ENCODE measurements at places on chromosomes 1 and 21.
A peak's percentile ranks its signal among the peaks of the same experiment; 100 is the strongest.

GRCh38 chr1:55287723-55288122 lies 72.6 kb upstream of the USP24 start:
- DNase-seq, result no peak

DNA sequence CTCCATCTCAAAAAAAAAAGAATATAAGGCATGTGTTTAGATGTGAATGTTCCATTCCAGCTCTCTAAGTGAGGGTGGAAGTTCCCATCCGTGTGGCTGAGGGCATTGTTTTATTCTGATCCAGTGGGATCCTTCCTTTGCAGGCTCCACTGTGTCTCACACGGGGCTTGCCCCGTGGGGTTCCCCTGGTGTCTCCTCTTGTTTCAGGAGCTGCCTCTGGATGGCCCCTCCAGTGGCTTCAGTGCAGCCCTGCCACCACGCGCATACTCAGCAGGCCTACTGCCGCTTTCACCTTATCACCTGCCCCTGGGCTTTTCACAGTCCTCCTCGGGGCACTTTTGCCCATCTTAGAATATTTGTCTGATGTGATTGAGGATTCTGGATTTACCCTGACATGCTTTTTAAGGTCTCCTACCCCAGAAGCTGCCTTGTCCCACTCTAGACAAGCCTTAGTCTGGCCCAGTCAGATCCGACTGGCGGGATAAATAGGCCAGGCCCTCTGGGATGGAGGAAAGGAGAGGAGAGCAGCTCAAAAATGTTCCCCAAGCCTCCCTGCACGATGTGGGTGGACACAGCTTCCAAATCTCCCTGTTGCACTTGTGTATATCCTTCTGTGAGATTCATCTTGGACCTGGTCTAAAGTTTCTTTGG lies 55.2 kb downstream of the FAM163A start:
- DNase-seq, result no peak

GRCh38 chr1:40753142-40753882 lies 30.3 kb upstream of the KCNQ4 start:
- DNase-seq, result no peak

DNA sequence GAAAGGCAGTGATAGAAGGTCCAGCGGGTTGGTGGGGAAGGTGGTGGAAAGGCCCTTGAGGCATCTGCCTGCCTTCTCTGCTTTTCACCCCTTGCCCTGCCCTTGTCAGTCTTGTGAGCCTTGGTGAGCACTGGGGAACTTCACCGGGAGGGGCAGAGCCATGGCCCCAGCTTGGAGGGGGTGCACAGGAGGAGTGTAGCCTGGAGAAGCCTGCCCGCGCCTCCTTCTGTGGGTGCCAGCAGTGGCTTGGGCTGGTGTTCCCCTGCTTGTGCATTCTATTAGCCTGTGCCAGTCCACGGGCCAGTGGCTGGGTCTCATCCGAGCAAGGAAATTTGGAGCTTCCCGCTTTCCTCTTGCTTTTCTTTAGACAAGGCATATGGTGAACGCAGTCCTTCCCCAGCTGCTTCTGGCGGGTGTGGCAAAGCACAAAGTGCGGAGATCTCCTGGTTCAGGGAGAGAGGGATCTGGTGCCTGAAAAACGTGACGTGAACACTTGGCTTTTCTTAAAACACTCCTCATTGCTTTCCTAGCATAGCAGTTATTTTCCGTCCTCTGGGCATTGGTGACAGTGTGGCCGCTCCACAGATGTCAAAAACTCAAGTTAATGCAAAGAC lies 10.6 kb upstream of the B3GALT5 start:
- DNase-seq, result no peak

DNA sequence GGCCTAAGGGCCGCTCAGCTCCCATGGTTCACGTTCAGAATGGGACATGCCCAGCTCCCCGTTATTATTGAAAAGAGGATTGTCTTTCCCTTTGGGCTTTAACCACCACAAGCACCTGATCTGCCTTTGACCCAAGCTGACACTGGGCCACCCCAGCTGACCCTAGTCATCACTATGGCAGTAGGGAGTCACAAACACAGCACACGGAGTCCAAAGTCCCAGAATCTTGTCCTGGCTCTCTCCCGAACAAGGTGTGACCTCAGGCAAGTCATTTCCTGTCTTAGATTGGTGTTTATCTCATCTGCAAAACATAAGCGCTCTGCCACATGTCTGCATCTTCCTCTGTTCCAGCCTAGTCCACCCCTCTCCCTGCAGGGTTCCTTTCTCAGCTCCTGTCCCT lies 31.5 kb downstream of the IGFN1 start:
- DNase-seq, result no peak

DNA sequence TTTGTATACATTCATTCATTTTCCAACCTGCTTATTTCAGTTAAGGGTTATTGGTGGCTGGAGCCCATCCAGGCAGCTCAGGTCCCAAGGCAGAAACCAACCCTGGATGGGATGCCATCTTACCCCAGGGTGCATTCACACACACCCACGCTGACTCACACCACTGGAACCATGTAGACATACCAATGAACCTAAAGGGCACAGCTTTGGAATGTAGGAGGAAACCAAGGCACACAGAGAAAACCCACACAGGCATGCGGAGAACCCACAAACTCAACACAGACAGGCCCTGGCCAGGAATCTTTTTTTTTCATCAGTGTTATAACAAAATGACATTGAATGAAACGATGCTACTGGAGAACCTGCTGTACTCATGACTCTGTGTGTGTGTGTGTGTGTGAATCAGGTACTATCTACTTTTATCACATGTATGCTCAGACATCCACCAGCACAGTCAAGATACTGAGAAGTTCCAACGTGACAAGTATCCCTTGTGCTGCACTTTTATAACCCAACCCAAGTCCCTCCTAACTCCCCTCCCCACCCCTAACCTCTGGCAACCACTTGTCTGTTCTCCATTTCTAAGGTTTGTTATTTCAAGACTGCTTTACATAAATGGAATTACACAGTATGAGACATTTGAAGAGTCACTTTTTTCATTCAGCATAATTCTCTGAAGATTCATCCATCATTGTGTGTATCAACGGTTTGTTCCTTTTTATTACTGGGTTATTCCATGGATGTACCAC lies 286.8 kb upstream of the PLD5 start:
- no peak for DNase-seq

- DNase-seq, result no peak
These were observed 5.8 kb downstream of the SRRM1 start for GRCh38 chr1:24648919-24649318.

DNA sequence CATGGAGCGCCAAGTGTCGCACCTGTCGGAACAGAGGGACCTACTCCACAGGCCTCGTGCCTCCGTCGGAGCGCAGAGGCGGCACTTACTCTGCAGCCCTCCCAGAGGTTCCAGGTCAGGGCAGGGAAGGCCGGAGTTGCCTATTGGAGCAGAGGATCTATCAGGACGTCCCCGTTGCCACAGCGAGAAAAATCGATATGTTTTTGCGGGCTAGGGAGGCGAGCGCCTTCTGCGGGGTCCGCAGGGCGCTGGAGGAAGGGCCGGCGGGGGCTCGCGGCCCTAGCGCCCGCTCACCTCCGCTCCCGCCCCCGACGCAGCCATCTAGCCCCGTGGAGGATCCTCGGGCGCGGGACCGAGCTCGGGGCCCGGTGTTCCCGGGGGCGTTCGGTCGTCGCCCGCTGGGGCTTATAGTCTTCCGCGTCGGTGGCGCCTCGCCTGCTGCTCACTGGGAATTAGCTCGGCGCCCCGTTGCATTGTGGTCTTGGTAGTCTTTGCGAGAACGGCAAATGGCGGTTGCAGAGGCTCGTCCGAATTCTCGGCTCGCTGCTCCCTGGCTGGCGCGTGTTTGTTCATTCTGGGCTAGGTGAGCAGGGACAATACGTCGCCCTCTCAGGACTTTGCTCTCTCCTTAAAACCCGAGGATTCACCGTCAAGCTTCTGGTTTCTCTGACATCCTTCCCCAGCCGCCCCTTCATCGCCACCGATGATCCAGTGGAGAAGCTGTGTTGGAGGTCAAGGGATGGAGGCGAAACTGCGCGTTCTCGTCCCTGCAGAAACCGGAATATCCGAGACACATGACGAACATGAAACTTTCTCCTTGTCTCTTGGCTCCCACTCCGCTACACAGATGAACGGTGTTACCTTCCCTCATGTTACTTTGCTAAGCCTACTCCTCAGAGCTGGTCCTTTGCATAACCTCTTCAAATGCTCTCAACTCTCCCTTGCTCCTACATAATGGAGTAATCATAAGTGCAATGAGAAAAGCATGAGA lies at the start of gene JTB:
Gene JTB, minus strand, starts transcription at position 425 of the 991 bp plus-strand sequence. Its CDS starts 422 bp downstream, at position 3.
- peak; percentile 92 for DNase-seq

- no peak for DNase-seq
These were observed 27.4 kb downstream of the C1orf116 start for GRCh38 chr1:207004931-207005830.

- DNase-seq, result no peak
These were observed 26.8 kb upstream of the CADM3 start for GRCh38 chr1:159144571-159144970.

DNA sequence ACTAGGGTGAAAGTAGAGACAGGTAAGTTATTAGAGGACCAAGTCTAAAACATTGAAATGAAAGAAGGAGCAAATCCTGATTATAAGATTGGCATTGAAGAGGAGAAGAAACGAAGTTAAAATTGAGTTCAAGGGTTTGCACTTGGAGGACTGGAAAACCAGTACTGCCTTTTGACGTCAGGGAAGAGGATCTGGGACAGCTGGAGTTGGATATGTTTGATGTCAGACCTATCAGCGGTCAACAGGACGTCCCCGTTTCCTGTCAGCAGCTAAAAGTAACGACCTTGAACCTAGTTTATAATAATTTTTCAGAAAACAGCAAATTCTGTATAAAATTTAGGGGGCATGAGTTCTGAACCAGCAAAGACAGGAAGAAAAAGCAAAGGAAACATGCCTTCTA lies 1.2 kb upstream of the NID1 start:
- no peak for DNase-seq

DNA sequence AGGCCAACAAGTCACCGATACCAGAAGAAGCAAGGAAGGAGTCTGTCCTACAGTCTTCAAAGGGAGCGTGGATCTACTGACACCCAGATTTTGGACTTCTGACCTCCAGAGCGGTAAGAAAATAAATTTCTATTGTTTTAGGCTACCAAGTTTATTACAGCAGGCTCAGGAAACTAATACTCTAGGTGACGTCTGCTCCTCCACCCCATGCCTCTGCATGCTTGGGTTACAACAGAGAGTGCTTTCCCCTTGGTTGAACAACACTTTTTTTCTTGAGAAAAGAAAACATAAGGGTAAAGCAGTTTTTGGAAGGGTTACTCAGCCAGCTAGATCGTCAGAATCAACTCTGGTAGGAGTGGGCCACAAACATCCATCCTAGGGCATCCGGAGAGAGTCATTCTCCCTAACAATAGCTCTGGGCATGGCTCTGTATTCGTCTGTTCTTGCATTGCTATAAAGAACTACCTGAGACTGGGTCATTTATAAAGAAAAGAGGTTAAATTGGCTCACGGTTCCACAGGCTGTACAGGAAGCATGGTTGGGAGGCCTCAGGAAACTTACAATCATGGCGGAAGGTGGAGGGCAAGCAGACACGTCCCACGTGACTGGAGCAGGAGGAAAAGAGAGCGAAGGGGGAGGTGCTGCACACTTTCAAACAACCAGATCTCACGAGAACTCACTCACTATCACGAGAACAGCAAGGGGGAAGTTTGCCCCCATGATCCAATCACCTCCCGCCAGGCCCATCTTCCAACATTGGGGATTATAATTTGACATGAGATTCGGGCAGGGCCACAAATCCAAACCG lies 22.2 kb upstream of the DNAJC11 start:
- no peak for DNase-seq

GRCh38 chr1:174775621-174776020 lies 224.1 kb upstream of the CACYBP start:
- DNase-seq, result no peak

- DNase-seq, result no peak
These were observed 27.9 kb downstream of the C1orf115 start for GRCh38 chr1:220717800-220718640.

GRCh38 chr21:31457675-31458074 lies 113.6 kb upstream of the TIAM1 start:
- no peak for DNase-seq

GRCh38 chr1:87170157-87170556 lies 158.5 kb upstream of the LMO4 start:
- no peak for DNase-seq

GRCh38 chr1:62900566-62900965 lies 116.6 kb downstream of the ATG4C start:
- no peak for DNase-seq

DNA sequence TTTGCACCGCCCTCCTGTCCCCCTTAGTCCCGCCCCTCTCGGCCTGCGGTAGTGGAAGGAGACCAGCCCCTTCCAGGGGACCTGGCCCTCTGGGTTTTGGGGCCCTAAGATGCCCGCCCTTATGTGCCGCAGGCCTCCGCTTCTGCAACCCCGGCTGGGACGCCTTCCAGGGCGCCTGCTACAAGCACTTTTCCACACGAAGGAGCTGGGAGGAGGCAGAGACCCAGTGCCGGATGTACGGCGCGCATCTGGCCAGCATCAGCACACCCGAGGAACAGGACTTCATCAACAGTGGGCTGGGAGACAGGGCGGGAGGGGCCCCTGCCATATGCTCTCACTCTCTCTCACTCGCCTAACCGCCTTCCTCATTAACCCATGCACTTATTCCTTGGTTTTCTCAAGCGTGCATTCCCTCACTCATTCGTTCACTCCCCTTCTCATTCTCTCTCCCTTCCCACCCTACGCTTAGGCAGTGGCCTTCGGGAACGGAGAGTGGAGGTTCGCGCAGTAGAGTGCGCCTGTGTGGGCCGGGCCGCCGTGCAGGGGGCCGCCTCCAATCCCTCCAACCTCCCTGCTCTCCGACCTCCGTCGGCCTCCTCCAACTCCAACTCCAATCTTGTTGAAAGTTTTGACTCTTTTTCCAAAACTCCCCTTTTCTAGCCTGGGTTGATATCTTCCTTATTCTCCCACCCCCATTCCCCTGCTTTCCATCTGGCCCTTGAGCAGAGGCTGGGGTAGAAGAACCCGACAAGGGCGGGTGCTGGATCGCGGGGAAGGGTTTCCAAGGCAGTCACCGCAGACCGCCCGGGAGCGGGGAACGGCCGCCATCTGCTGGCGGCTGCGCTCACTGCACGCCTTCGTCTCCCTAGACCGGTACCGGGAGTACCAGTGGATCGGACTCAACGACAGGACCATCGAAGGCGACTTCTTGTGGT lies 15.2 kb downstream of the BCAN start:
- peak; percentile 92 for DNase-seq

Measured in dorsolateral prefrontal cortex (tissue), 122 donors.